ENCODE measurements at places on chromosomes 6 and 20.

DNA sequence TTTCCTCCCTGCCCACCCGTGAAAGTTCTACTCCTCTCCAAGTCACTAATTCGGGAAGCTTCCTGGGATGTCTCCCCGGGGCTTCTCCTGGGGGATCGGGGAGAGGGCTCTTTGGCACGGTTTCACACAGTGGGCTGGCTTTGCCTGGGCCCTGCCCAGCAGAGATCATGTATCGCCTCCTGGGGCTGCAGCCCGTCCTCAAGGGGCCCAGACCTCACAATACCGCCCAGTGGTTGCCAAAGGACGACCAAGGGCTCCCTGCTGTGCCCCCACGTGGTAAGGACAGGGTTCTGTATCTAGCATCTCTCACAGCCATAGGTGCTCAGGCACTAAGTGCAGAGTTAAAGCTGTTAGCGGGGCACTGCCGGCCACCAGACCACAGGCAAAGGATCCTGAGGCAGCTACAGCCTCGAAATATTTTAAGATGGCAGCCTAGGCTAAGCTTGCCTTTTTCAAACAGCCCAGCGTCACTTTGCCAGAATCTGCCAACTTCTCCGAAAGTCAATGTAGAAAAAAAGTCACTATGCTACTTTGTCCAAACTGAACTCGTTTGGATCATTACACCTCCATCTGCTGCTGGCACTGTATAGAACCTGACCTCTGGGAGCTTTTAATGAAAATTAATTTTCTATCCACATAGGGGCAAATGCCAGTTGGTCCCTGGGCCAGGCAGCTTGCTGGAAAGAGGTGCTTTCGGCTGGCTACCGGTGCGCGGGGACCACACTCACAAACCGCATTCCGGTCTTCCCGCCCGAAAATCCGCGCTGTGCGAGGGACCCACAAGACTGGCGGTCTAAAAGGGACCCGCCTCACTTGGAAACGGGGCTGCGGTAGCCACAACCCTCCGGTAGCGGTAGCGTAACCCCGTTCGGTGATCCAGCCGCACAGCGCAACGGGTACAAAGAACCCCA lies 1.3 kb upstream of the NNAT start:
- DNase-seq, result no peak

GRCh38 chr20:8431538-8432434 lies 299.7 kb downstream of the PLCB1 start:
- DNase-seq, result no peak

DNA sequence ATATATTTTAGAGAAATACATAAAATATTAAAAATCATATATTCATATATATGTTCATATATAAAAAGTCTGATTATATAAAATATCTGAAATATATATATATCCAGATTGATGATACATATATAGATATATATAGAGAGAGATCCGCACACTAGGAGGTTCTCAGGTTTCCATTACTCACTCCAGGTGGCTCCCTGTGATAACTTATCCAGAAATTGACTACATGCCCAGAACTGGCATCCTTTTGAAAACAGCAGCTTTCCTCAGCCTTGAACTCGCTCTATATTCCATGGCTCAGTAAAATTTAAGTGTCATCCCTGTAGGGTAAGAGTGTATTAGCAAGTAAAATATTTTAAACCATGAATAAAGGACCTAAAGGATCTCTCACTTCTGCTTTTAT lies 206.8 kb downstream of the TINAG start:
- DNase-seq, result no peak

- no peak for DNase-seq
Measured at GRCh38 chr20:16692009-16692408, 37.8 kb upstream of the SNRPB2 start.

- DNase-seq, result peak; percentile 29
Measured at GRCh38 chr6:138588805-138589434, 89.6 kb upstream of the NHSL1 start.

DNA sequence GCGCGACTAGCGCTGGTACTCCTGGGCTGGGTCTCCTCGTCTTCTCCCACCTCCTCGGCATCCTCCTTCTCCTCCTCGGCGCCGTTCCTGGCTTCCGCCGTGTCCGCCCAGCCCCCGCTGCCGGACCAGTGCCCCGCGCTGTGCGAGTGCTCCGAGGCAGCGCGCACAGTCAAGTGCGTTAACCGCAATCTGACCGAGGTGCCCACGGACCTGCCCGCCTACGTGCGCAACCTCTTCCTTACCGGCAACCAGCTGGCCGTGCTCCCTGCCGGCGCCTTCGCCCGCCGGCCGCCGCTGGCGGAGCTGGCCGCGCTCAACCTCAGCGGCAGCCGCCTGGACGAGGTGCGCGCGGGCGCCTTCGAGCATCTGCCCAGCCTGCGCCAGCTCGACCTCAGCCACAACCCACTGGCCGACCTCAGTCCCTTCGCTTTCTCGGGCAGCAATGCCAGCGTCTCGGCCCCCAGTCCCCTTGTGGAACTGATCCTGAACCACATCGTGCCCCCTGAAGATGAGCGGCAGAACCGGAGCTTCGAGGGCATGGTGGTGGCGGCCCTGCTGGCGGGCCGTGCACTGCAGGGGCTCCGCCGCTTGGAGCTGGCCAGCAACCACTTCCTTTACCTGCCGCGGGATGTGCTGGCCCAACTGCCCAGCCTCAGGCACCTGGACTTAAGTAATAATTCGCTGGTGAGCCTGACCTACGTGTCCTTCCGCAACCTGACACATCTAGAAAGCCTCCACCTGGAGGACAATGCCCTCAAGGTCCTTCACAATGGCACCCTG lies 1.6 kb downstream of the TPBG start:
- DNase-seq, result no peak

DNA sequence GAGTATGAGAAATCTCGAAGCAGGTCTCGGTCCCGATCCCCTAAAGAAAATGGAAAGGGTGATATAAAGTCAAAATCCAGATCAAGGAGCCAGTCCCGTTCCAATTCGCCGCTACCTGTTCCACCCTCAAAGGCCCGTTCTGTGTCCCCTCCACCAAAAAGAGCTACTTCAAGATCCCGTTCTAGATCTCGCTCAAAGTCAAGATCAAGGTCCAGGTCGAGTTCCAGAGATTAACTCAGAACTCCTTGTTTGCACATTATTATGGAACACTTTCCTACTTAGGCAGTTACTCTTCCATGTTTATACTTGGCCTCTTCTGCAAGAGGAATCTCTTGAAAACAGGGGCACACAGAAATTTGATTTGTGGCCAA lies 3.1 kb downstream of the SRSF6 start:
- no peak for DNase-seq

GRCh38 chr20:1185316-1185741 lies 548 bp upstream of the TMEM74B start:
- DNase-seq, result no peak

DNA sequence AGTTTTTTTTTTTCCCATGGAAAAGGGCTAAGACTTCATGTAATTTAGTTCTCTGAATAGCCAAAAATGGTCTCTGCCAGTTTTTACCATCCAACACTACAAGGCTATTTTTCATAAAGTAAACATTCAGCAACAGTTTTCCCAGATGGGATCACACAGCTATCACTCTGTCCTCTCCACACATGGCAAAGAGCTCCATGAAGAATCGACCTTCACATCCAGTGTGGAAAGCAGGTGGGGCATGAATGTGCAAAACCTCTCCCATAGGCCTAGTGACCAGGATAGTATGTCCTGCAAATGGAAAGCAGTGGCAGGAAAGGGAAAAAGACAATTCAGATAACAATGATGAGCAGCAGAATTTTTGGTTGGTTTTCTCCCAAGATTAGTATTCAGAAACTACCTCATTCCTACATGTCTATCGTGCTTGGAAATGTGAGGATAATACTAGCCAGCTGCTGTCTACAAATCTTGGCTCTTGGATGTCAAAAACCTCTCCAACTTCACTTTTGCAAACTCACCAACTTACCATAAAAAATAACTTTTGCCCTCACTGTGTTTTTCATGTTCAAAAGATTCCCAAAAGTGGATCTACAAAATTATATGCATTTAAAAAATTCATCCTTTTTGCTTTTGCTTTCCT lies 159.7 kb upstream of the MCHR2 start:
- DNase-seq, result no peak

DNA sequence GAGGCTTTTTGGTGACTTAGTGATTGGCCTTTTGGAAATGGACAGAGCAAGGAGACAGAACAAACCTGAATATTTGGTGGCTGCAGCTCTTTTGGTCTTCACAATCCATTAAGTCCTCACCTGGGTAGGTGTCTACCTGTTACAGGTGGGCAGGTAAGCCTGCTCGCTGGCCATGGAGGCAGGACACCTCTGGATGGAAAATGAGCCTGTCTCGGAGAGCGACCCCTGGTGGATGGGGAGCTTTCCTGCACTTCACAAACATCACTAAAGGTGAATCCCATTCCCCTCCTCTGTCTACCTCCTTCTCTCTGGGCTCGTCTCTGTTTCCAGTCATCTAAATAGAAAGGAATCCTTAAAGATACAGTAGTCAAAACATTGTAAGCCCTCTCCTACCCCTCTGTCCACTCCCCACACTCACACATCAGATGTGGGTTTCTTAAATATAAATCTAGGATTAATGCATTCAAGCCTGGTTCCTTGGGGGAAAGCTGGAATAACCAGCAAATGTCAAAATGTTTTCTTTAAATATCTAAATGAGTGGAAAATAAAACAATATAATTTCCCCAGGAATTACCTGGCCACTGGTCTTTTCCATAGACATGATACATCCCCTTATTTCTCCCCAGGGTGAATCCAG lies 304.9 kb downstream of the CDH26 start:
- DNase-seq, result peak; percentile 33

DNA sequence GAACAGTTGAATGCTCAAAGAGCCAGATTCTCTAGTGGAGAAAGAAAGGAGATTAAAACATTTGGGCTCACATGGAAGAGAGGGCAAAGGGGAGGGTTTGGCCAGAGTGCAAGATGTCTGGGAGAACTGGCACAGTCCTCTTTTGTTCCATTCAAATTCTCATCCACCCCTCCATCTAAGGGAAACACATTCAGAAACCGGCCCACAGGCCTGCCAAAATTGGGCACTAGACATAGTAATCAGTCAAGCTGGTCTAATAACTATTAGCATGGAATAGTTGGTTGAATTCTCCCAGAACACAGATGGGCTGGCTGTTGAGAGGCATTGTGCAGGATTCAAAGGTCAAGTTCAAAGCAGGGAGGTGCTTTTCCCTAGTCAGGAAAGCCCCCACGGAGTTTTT lies 341.4 kb upstream of the IRAK1BP1 start:
- no peak for DNase-seq

DNA sequence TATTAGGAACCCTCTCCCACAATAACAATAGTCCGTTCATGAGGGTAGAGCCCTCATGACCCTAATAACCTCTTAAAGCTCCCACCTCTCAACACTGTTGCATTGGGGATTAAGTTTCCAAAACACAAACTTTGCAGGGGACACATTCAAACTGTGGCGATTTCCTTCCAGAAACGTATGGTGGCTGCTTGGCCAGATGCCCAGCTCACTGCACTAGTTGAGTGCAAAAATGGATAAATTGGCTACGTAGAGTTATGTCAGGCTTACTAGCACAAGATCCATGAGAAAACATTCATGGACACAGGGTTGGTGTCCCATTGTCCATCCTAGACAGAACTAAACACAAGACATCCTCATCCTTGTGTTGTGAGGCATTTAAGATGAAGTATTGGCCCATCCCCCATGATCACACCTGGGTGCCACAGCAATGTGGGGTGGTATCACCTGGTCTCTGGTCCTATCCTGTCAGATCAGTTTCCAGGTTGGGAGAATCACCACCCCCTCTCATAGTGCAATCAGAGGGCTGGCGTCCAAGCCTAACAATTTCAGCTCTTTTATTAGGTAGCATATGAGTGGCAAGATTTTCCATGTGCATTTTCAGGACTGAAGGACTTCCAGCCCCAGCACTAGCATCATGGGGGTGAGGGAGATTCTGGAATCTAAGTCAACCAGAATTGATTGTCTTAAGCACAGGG lies 63.4 kb upstream of the ELOVL5 start:
- no peak for DNase-seq

GRCh38 chr6:53441761-53442160 lies 93.0 kb upstream of the ELOVL5 start:
- DNase-seq, result no peak

- DNase-seq, result no peak
Measured at GRCh38 chr6:12222405-12223366, 67.5 kb upstream of the EDN1 start.

DNA sequence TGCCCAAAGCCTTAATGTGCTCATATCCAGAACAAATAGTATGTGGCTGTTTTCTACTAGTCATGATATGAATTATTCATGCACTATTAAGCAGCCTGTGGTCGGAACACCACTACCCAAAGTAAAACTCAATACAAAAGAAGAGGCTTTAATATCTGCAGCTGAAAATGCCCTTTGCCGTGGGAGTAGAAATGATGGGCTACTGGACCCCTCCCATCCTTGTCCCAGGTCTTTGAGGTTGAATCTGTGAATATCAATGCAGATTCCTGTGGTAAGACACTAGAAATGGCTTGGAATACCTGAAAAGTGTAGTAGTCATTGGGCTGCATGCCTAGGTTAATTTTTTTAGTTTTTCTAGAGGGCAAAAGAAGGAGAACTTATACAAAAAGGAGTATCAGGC lies 303.7 kb downstream of the TBC1D7 start:
- DNase-seq, result no peak

GRCh38 chr6:115665310-115665709 lies 395.4 kb downstream of the FRK start:
- no peak for DNase-seq

DNA sequence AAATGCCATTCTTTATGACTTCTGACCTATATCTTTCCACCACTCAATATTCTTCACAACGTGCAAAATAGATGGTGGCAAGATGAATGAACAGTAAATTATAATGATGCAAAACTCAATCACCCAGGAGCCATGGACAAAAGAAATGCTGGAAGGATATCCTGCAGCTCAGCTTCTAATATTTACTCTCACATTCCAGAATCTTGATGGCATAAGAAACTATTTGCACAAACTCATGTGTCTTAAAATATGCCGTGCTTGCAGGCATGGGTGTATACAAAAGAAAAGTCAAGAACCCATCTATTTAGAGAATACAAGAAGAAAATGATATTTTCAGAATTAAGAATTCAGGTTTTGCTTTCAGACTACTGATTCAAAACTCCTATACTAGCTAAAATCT lies 217.8 kb downstream of the SLC35F1 start:
- no peak for DNase-seq

GRCh38 chr6:53795340-53795701 lies 516 bp downstream of the LRRC1 start:
- no peak for DNase-seq

GRCh38 chr20:507761-508332 lies 35.7 kb downstream of the CSNK2A1 start:
- DNase-seq, result no peak

GRCh38 chr6:109300874-109301273 lies 81.4 kb downstream of the CD164 start:
- DNase-seq, result no peak

- DNase-seq, result no peak
Measured at GRCh38 chr6:6972456-6972855, 135.3 kb upstream of the RREB1 start.

DNA sequence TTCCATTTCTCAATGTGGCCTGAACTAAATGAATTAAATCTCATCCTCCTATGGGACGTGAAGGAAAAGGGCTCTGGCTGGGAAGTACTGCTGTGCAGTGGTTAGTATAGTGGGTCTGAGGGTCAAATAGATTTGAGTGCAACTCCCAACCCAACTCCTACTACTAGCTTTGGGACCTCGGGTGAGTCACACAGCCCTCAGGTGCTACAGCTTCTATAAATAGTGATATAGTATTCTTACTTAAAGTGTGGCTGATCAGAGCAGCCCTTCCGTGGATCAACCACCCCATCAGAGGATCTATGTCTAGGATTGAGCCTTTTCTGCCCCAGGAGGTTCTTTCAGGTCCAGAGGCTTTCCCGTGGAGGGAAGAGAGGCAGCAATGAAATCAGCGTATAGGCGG lies 904 bp upstream of the UST start:
- DNase-seq, result no peak

GRCh38 chr6:98458708-98459107 lies 375.7 kb upstream of the POU3F2 start:
- DNase-seq, result no peak
